ENCODE measurements at places on chromosomes 16 and 17. TPM values are rescaled to one million over a fixed set of nuclear protein-coding genes. Genes with fewer than 3 reads are reported as not detected.

- no peaks in the 10 kb centered on the region for H3K27me3 ChIP-seq
- H3K27ac ChIP-seq, result no peak overlapping the region
- no peaks in the 10 kb centered on the region for H3K36me3 ChIP-seq
- no peak overlapping the region for H3K4me3 ChIP-seq
- DNase-seq, result peak; percentile 61
- H3K4me1 ChIP-seq, result peaks cover 6% of the 10 kb centered on the region
Measured at GRCh38 chr17:57552114-57552624, 192.9 kb downstream of the CCDC182 start.

DNA sequence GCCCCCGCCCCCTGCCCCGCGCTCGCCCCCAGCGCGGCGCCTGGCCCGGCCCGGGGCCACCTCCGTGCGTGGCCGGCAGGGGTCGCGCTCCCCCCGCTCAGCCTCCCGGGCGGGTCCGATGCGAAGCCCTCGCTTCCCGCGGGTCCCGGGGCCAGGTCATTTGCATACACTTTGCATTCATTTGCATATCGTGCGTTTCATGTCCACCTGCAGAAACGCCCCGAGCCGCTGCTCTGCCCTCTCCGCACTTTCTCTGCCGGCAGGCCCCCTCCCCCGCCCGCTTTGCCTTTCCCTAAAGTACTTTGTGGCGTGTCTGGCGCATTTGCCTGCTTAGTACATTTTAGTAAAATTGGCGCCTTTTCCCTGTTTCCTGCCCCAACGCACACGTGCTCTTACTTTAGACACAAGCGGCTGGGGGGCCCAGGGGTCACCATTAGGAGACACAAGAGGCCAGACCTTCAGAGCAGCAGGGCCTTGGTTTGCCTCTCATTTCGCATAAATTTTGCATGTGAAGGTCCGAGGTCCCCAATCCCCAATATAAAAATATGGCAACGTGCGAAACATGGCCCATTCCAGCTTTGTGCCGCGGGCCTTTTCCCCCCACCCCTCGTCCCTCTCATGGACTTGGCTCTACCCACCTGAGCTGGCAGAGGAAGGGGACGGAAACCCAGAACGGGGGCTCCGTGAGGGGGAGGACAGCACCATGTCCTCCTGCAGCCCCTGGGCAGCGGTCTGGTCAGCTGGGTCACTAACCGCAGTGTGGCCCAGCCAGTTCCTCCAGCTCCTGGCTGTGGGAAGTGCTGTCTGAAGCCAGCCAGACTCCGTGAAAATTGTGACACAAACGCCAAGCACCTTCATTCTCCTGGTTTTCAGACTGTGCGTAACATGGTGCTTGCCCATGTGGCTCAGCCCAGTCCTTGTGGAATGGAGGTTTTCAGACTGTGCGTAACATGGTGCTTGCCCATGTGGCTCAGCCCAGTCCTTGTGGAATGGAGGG lies 34.8 kb downstream of the CBFA2T3 start:
- H3K36me3 ChIP-seq, result no peaks in the 10 kb centered on the region
- peaks cover 6% of the 10 kb centered on the region for H3K4me1 ChIP-seq
- H3K4me3 ChIP-seq, result no peak overlapping the region
- no peak for DNase-seq

GRCh38 chr17:17236295-17237025 lies 508 bp downstream of the FLCN start:
- no peaks in the 10 kb centered on the region for H3K27me3 ChIP-seq
- H3K27ac ChIP-seq, result peak overlapping the region; percentile 94
- H3K4me1 ChIP-seq, result peaks cover 33% of the 10 kb centered on the region
- peak; percentile 24 for DNase-seq
- H3K36me3 ChIP-seq, result no peaks in the 10 kb centered on the region

GRCh38 chr17:73899839-73900238 lies 255.6 kb upstream of the SDK2 start:
- no peak overlapping the region for H3K4me3 ChIP-seq
- no peaks in the 10 kb centered on the region for H3K4me1 ChIP-seq
- H3K27me3 ChIP-seq, result peaks cover 99% of the 10 kb centered on the region
- H3K27ac ChIP-seq, result no peak overlapping the region
- no peak for DNase-seq

GRCh38 chr17:82229698-82230608 lies 1.1 kb downstream of the SLC16A3 start:
- H3K4me1 ChIP-seq, result peaks cover 21% of the 10 kb centered on the region
- peak; percentile 84 for DNase-seq

Gene KRT33A
- polyA plus RNA-seq, result not detected

Gene KRT32
- not detected for polyA plus RNA-seq

- H3K4me1 ChIP-seq, result peaks cover 11% of the 10 kb centered on the region
- no peak overlapping the region for H3K27ac ChIP-seq
- DNase-seq, result no peak
Measured at GRCh38 chr17:4008441-4009185, 44.4 kb upstream of the ATP2A3 start.

- no peaks in the 10 kb centered on the region for H3K27me3 ChIP-seq
- H3K27ac ChIP-seq, result no peak overlapping the region
- H3K4me3 ChIP-seq, result no peak overlapping the region
- peaks cover 64% of the 10 kb centered on the region for H3K36me3 ChIP-seq
- peaks cover 92% of the 10 kb centered on the region for H3K4me1 ChIP-seq
Measured at GRCh38 chr17:83086199-83086880, 6.9 kb downstream of the METRNL start.

DNA sequence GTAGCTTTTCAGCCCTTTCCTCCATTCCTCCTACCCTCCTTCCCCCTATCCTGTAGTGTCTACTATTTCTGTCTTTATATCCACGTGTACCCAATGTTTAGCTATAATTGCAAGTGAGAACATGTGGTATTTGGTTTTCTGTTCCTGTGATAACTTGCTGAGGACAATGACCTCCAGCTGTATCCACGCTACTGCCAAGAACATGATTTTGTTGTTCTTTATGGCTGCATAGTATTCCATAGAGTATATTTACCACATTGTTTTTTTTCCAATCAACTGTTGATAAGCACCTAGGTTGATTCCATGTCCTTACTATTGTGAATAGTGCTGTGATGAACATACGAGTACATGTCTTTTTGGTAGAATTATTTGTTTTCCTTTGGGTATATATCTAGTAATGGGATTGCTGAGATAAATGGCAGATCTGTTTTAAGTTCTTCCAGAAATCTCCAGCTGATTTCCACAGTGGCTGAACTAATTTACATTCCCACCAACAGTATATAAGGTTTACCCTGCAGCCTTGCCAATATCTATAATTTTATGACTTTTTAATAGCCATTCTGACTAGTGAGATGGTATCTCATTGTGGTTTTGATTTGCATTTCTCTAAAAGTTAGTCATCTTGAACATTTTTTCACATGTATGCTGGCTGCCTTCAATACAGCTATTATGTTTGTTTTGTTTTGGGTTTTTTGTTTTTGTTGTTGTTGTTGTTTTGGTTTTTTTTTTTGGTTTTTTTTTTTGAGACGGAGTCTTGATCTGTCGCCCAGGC lies 10.9 kb upstream of the COPRS start:
- DNase-seq, result no peak
- no peaks in the 10 kb centered on the region for H3K27me3 ChIP-seq
- no peaks in the 10 kb centered on the region for H3K36me3 ChIP-seq
- H3K4me1 ChIP-seq, result no peaks in the 10 kb centered on the region
- no peak overlapping the region for H3K27ac ChIP-seq

DNA sequence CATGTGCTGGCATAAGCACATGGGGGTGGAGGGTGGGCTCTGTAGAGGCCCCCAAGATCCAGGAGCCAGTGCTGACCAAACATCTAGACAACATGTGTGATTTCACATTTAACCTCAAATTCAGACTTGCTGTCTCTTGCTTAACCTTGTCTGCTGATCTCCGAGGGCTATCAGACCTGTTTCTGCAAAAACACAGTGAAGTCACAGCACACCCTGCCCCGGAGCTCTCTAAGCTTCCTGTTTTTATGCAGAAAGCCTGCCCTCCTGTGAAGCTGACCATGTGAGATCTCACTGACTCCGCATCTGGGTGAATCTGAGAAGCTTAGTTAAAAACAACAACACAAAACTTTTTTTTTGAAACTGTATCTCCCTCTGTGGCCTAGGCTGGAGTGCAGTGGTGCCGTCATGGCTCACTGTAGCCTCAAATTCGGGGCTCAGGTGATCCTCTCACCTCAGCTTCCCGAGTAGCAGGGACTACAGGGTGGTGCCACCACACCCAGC lies 6.6 kb upstream of the DPEP2 start:
- no peaks in the 10 kb centered on the region for H3K36me3 ChIP-seq
- no peak overlapping the region for H3K4me3 ChIP-seq
- DNase-seq, result no peak
- no peaks in the 10 kb centered on the region for H3K27me3 ChIP-seq
- peaks cover 33% of the 10 kb centered on the region for H3K4me1 ChIP-seq

Gene RNF222
- 0.13 TPM for polyA plus RNA-seq

GRCh38 chr16:81275064-81275532 lies 36.6 kb downstream of the BCO1 start:
- no peak for DNase-seq
- no peak overlapping the region for H3K27ac ChIP-seq
- no peak overlapping the region for H3K4me3 ChIP-seq
- H3K36me3 ChIP-seq, result no peaks in the 10 kb centered on the region
- H3K27me3 ChIP-seq, result no peaks in the 10 kb centered on the region
- H3K4me1 ChIP-seq, result no peaks in the 10 kb centered on the region

Gene MAP3K3
- polyA plus RNA-seq, result 44.6 TPM

- H3K4me3 ChIP-seq, result peak overlapping the region; percentile 95
- no peaks in the 10 kb centered on the region for H3K27me3 ChIP-seq
- peak overlapping the region; percentile 99 for H3K27ac ChIP-seq
- H3K4me1 ChIP-seq, result peaks cover 57% of the 10 kb centered on the region
Measured at GRCh38 chr17:32350666-32351418, 885 bp downstream of the ZNF207 start.

GRCh38 chr17:64458756-64459155 lies 9.8 kb downstream of the MILR1 start:
- H3K27ac ChIP-seq, result no peak overlapping the region
- peaks cover 43% of the 10 kb centered on the region for H3K4me1 ChIP-seq
- no peak overlapping the region for H3K4me3 ChIP-seq
- H3K27me3 ChIP-seq, result no peaks in the 10 kb centered on the region
- no peak for DNase-seq

- H3K4me1 ChIP-seq, result no peaks in the 10 kb centered on the region
- no peak overlapping the region for H3K4me3 ChIP-seq
- DNase-seq, result no peak
Measured at GRCh38 chr16:18852647-18853046, 51.3 kb upstream of the ARL6IP1 start.

GRCh38 chr17:48725004-48725287 lies 2.0 kb downstream of the PRAC2 start:
- H3K27me3 ChIP-seq, result peaks cover 98% of the 10 kb centered on the region
- H3K36me3 ChIP-seq, result no peaks in the 10 kb centered on the region
- no peak overlapping the region for H3K27ac ChIP-seq

DNA sequence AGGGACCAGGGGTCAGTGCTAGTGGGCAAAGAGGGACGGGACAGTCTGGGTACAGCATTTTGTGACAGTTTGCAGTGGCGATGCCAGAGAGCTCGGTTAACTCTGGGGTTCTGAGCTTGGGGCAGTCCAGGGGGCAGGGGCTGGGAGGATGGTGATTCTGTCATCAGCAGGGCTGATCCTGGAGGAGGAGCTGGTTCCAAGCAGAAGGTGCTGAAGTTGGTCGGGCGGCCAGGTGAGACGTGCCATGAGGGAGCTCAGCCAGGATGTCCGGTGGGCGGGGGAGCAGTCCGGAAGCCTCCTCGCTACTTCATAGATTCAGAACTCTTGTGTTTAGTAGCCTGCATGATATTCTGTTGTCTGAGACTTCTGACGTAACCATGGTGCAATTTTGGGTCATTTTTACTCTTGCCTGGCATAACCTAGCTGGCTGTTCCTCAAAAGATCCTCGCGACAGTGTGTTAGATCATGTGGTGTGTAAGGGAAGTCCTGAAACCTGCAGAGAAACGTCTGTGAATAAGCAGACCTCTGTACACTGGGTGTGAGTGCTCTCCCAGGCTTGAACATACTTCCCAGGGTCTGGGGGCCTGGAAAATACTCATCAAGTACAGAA lies 122.0 kb downstream of the CLEC16A start:
- no peak overlapping the region for H3K27ac ChIP-seq
- no peak overlapping the region for H3K4me3 ChIP-seq
- H3K4me1 ChIP-seq, result no peaks in the 10 kb centered on the region
- no peak for DNase-seq
- no peaks in the 10 kb centered on the region for H3K36me3 ChIP-seq
- no peaks in the 10 kb centered on the region for H3K27me3 ChIP-seq

DNA sequence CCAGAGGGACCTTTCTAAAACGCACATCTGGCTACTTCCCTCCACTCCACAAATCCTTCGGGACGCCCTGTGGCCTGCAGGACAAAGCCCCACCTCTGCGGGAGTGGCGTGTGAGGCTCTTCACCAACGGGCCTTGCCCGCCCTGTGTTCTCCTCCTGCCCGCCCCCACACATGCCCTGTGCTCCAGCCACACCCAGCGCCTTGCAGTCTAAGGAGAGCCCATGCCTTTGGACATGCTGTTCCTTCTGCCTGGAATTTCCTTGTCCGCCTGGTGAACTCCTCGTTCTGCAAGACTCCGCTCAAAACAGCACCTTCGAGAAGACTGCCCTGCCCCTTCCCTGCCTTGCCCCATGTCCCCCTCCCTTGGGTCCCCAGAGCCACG lies 7.4 kb downstream of the ELOB start:
- no peak overlapping the region for H3K27ac ChIP-seq
- no peaks in the 10 kb centered on the region for H3K27me3 ChIP-seq
- H3K4me1 ChIP-seq, result no peaks in the 10 kb centered on the region
- H3K4me3 ChIP-seq, result no peak overlapping the region

Gene BAIAP2
- polyA plus RNA-seq, result 45.3 TPM

GRCh38 chr17:6330936-6331335 lies 104.0 kb downstream of the AIPL1 start:
- no peak overlapping the region for H3K27ac ChIP-seq
- no peaks in the 10 kb centered on the region for H3K27me3 ChIP-seq
- no peak overlapping the region for H3K4me3 ChIP-seq
- H3K36me3 ChIP-seq, result no peaks in the 10 kb centered on the region
- no peaks in the 10 kb centered on the region for H3K4me1 ChIP-seq

DNA sequence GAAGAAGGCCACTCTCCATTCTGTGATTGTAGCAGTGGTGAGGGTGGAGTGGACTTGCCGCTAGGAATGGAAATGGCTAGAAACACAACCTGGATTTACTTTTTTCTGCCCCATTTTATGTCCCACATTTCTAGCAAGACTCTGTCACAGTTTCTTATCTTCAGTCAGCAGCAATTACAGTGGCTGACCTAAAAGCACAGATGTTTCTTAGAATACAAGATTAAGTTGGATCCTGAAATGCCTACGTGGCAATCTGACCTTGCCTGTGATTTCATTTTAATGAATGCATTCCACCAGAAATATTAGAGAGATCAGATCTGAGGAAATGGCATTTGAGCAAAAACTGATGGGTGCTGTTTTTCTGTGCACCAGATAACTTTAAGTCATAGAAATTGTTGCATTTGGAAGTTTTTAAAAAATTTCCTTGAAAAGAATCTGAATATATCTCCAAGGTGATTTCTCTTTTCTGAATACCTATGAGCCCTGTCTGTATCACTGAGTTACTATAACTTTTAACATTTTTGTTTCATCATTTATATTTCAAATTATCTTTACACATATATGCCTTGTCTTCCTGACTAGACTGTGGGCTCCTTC lies 5.4 kb downstream of the HEATR3 start:
- no peaks in the 10 kb centered on the region for H3K36me3 ChIP-seq
- DNase-seq, result no peak
- no peak overlapping the region for H3K4me3 ChIP-seq
- H3K4me1 ChIP-seq, result peaks cover 16% of the 10 kb centered on the region
- no peaks in the 10 kb centered on the region for H3K27me3 ChIP-seq

Gene CCL14
- 91.6 TPM for polyA plus RNA-seq

Data from left lung (tissue), 14 donors.